AML-193 (cell line): ENCODE measurements at places on chromosomes 13 and 19.

DNA sequence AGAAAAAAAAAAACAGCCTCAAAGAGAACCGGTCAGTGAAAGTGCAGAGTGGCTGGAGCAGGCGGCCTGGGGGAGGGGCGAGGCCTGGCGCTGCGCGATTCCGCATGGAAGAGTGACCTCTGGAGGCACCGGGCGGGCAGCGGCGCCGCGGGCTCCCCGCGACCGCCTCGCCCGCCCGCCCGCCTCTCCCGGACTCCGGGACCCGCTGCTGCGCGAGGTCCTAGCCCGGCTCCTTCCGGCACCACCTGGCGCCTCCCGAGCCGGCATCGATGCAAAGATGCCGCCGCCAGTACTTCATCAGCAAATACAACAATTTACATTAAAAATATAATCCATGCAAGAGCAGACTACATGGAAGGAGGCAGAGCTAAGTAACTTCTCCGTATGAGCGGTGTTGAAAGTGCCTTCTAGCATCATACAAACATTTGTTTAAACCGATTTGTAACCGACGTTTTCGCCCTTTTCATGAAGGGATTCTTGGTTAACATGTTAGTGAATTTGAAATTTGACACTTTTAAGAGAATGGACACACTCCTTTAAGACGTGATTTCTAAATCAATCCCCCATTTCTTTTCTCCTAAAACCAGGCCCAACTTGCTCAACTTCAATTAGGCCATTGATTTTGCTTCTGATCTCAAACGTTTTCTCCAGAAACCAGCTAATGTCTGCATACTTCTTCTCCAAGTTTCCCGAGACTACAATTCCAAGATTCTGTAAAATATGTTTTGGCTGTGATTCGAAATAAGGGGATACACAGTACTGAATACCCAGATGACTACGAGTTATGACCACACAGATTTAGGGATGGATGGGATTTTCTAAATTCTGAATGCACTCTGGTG lies 2.1 kb downstream of the EFNB2 start:
- no peak for DNase-seq

DNA sequence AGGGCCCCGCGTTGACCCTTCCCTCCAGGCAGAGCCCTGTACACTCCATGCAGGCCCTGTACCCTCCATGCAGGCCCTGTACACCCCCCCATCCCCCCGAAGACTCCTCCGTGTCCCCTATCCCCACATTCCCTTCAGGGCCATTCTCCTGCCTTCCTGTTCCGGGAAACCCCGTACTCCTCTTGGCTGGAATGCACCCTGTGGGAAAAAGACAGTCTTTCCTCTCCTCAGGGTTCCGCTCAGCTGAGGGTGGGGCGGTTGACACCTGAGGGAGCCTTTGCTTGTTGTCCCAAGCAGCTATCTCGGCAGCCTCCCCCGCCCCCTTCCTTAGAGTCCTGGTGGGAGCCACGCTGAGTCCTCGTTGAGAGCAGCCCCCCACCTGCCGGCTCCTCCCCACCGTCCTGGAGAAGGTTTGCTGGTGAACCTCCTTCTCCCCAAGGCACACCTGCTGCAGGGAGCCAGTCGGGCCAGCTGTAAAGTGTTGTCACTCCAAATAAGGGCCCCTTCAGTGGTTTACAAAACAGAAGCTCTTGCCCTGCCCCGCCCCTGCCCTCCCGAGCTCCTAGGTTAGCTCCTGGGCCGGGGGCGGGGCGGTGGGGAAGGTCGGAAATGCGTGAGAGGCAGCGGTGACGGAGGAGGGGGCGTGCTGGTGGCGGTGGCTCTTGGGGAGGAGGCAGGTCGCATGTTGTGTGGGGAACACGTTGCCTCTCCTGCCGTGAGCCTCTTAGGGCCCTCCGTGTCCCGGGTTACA lies 1.5 kb downstream of the GNA11 start:
- no peak for DNase-seq

GRCh38 chr19:16385296-16385695 lies 60.7 kb downstream of the KLF2 start:
- no peak for DNase-seq

DNA sequence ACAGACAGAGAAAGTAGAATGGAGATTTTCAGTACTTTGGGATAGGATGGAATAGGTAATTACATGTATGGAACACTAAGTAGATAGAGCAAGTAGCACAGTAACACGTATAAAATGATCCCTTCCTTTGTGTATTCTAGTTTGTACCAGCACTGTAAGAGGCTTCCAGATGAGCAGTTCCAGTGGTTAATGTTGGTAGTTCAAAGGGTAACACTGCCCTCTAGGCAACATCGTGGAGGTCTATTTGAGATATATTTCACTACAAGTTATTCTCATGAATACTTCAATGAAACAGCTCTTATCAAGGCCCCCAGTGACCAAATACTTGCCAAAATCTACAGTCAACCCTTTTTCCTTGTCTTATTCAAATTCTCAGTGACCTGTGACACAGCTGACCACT lies 13.5 kb upstream of the ZNF563 start:
- peak; percentile 24 for DNase-seq

GRCh38 chr13:77016251-77016812 lies 10.6 kb downstream of the FBXL3 start:
- DNase-seq: no peak

DNA sequence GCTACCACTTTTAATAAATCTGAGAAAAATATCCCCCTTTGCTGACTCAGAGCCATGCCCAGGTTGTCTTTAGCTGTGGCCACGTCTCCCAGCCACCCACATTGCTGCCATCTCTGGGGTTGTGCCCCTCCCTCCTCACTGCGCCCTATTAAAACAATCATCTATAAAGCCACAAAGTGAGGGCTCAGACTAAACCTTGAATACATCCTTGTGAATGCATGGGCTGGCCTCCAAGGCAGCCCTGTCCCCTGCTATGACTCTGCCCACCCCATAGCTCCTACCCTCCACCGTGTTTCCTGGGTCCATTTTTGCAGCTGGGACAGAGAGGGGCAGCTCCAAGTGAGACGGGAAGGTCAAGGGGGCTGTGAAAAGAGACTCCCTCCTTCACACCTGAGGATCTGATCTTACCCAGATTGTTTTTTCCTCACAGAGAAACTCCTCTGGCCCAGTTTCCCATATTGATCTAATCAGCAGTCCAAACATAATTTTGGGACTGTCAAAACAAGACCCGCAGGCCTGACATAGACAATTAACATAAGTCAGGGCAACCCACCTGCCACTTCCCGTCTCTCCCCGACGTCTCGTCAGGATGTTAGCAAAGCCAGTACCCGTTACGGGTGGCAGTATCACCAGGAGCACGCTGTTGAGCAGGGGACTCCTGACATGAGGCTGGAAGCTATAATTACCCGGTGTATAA lies 199.0 kb downstream of the KATNAL1 start:
- no peak for DNase-seq

DNA sequence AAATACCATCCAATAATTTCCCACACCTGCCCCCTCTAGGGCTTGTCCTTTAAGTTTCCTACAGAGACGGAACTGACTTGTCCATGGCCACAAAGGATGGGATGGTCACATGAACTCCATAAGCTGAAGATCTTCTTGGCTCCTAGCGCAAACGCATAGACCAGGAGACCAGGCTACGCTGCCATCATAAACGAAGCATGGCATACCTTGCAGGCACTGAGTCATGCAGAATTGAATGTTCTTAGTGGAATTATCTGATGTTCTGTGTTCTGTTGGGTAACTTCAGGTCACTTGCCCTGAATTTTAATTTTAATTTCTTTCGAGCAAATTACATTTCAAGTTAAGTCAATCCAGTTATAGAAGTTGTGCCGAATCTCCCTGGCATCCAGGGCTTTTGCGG lies 96.4 kb upstream of the STARD13 start:
- no peak for DNase-seq

GRCh38 chr19:6232601-6233055 lies 47.1 kb downstream of the MLLT1 start:
- no peak for DNase-seq

GRCh38 chr19:2814426-2814825 lies 5.2 kb upstream of the ZNF554 start:
- DNase-seq: no peak
